Cortex of kidney (tissue), 1 donor: ENCODE measurements at places on chromosomes 5 and 9.

GRCh38 chr9:36881743-36882441 lies 152.2 kb downstream of the PAX5 start:
- no peak for DNase-seq

- no peak for DNase-seq
Measured at GRCh38 chr5:96822686-96823459, 15.1 kb upstream of the ERAP1 start.

GRCh38 chr9:121369595-121370265 lies at the start of gene STOM:
Gene STOM (minus strand): TSS chr9:121370250. CDS start chr9:121370187, 63 bp downstream.
- DNase-seq = peak; percentile 76

DNA sequence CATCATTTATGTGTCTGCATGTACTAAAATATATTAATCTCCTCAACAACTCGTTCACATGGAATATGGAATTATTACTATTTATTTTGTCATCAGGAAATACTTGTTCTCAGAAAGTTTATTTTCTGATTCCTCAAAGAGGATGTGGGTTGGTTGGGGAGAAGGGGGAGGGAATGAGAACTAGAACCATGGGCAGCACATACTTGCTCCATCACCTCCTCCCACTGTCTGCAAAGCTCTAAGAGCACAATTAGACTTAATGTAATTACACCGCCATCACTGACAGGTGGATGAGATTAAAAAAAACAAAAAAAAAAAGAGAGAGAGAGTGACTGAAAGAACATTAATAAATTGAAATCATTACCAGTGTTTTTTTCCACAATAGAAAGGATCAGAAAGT lies 98.2 kb downstream of the OXCT1 start:
- no peak for DNase-seq

- no peak for DNase-seq
Measured at GRCh38 chr5:35061211-35061770, 13.5 kb upstream of the AGXT2 start.

GRCh38 chr5:53965459-53965858 lies 344.9 kb downstream of the ARL15 start:
- DNase-seq = no peak

DNA sequence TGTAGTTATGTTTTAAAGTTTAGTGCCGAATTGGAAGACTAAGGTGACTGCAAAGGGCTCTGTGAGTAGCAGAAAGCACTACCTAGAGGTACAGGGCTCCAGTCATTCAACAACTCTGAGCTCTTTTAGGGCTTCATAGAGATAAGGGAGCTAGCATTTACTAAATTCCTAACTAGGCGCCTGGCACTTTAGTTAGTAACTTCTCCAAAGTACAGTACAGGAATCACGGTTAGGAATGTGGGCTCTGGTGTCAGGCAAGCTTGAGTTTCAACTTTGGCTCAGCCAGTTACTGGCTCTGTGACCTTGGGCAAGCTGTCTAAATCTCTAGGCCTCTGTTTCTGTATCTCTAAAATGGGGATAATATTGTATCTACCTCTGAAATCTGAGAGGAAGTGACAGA lies 115.3 kb downstream of the SLIT3 start:
- no peak for DNase-seq

GRCh38 chr9:98038958-98039357 lies 17.6 kb upstream of the NANS start:
- no peak for DNase-seq

DNA sequence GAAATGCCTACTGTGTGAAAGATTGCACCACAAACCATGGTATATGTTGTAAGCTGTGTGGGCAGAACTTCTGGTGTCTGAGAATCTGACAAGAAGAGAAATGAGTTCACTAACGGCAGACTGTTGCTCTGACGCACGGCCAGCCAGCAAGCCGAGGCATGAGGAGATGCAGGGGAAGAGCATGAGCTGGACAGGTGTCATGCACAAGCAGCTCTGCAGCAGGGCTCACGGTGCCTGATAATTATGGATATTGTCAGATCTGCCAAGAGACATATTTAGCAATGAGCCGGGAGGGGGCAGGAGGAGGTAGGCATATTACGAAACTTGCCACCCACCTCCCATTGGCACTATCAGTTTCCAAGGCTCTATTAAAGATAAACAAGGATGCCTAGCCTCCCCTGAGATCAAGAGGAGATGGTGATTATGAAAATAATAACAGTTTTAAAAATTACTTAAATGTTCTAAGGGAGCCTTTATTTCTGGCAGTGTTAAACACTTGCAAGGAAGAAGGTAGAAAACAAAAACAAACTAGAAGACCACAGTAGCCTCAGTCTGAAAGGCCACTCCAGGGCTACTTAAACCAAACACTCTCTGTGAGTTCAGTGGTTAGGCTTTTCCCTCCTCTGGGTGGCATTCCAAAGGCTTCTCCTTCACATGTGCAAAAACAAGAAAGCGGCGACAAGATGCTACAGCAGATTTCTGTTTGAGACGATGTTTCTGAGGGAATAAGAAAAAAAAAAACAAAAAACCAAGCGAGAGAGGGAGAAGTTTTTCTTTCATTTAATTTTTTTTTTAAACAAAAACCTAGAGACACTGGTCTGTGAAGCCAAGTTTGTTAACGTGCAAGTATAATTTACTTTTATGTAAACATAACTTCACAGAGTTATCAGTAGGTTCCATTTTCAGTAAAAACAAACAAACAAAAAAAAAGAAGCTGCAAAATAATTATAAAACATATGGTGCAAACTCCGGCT lies 339.5 kb downstream of the BNC2 start:
- no peak for DNase-seq

GRCh38 chr9:137030538-137031527 lies 1.1 kb downstream of the FUT7 start:
- no peak for DNase-seq

DNA sequence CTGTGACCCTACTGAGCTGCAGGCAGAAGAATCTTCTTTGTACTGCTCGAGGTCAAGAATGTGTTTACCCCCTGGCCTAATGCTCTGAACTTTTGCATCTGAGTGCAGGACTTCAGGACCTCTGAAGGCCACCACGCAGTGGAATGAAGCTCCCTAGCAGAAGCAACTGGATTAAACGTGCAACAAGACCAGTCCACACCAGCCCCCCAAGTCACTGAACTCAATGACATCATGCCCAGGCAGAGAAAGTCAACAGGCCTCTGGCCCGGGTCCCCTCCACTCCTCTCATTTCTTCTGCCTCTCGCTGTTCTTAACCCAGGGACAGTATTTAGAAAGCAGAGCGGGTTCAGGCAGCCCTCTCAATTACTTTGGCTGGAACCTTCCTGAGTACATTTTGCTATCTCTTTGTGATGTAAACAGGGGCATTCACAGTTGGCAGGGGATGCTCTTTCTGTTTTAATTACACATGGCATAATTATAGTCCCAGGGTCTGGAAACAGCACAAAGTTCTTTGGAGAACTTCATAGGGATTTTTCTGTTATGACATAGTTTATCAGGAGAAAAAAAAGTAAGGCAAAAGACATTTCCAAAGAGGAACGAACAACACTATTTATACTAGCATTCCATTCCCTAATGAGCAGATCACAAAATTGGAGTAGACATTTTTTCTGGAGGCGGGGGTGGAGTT lies 108.2 kb upstream of the SPATA31D4 start:
- no peak for DNase-seq

DNA sequence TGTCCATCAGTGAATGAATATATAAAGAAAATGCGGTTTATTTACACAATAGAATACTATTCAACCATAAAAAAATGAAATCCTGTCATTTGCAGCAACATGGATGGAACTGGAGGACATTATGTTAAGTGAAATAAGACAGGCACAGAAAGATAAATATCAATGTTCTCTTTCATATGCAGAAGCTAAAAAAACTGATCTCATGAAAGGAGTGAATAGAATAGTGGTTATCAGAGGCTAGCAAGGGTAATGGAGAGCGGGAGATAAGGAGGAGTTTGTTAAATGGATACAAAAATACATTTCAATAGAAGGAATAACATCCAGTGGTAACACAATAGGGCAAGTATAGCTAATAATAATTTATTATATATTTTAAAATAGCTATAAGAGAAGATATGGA lies 65.0 kb downstream of the AGTPBP1 start:
- DNase-seq = no peak

GRCh38 chr9:78958892-78959291 lies 612.9 kb upstream of the TLE4 start:
- no peak for DNase-seq

DNA sequence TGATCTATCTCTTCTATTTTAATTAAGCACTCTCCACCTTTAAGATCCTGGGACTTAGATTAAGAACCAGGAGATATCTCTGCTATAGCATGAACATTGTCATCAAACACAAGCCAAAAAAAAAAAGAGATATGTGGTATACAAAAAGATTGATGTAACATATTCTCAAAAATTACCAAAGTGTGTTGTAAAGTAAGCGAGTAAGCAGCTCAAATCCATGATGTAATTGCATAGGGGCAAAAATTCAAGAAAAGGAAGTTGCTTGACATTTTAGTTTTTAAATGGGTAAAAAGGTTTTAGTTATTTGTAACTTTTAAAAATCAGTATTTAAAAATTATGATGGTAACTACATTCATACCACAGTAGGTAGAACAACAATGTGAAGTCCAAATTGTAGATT lies 40.7 kb downstream of the CNTRL start:
- no peak for DNase-seq

- no peak for DNase-seq
Measured at GRCh38 chr5:61330341-61330844, 1.7 kb upstream of the ZSWIM6 start.

- no peak for DNase-seq
Measured at GRCh38 chr5:62521319-62521718, 57.3 kb upstream of the LRRC70 start.

GRCh38 chr9:87445646-87446045 lies 52.0 kb upstream of the DAPK1 start:
- DNase-seq = no peak

DNA sequence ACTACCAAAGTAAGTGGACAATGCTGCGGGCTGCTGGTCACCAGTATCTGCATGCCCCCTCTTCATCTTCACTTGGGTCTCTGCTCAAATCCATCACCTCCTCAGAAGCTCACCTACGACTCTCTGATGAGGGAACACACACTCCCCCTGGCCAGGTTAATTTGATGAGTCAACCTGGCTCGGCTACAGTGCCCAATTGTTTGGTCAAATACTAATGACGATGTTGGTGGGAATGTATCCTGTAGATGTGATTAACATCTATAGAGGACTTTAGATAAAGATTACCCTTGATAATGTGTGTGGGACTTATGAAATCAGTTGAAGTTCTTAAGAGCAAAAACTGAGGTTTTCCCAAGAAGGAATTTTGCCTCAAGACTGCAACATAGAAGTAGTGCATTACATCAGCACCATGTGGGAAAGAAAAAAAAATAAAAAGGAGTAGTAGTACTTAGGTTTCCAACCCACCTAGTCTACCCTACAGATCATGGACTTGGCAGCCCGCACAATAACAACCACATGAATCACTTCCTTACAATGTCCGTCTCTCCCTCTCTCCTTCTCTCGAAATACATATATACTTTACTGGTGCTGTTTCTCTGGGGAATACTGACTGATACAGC lies 467.3 kb downstream of the DNAH5 start:
- no peak for DNase-seq

- DNase-seq = no peak
Measured at GRCh38 chr5:126101901-126102300, 321.3 kb upstream of the GRAMD2B start.

GRCh38 chr5:158487664-158488063 lies 612.1 kb downstream of the EBF1 start:
- no peak for DNase-seq

DNA sequence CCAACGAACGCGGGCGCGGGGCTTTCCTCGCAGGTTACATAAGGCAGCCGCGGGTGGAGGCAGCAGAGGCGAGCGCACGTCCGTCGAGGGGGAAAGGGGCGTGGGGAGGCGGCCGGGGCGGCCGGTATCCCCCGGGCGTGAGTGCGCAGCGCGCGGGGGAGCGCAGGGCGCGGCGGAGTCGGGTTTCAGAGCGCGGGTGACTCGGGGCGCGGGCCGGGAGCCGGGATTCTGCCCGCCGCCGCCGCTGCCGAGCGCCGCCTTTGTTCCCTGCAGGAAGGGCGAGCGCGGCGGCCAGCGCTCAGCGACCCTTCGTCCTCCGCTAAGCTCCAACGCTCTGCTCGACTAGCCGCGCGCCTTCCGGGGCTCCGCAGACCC lies at the start of gene COL15A1:
Gene COL15A1 (plus strand): TSS at position 226 of the 375 bp plus-strand sequence. CDS start 155 bp downstream, outside the sequence.
- no peak for DNase-seq

DNA sequence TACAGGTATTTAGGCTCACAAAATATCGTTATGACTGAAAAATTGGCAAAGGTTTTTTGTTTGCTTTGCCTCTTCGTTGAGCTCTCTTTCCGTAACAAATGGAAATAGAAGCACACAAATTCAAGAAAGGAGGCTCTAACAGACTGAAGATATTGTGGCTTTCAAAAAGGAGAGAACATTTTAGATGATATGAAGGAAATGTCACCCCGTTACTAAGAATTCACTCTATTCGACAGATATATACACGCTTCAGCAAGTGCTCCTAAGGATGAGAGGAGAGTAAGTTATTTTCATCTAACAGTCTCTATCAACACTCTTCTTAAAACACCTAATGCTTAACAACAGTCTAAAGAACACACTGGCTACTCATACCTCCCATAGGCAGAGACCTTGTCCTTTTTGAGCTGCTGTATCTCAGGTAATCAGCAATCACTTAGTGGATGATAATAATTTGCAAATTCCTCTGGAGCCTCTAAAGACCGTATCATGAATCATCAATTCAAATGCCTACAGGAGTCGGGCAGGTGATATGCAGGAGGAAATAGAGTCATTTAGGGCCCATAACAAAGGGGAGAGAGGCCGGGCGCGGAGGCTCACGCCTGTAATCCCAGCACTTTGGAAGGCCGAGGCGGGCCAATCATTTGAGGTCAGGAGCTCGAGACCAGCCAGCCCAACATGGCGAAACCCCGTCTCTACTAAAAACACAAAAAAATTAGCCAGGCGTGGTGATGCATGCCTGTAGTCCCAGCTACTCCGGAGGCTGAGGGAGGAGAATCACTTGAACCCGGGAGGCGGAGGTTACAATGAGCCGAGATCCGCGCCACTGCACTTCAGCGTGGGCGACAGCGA lies 1.4 kb upstream of the HSDL2 start:
- no peak for DNase-seq

DNA sequence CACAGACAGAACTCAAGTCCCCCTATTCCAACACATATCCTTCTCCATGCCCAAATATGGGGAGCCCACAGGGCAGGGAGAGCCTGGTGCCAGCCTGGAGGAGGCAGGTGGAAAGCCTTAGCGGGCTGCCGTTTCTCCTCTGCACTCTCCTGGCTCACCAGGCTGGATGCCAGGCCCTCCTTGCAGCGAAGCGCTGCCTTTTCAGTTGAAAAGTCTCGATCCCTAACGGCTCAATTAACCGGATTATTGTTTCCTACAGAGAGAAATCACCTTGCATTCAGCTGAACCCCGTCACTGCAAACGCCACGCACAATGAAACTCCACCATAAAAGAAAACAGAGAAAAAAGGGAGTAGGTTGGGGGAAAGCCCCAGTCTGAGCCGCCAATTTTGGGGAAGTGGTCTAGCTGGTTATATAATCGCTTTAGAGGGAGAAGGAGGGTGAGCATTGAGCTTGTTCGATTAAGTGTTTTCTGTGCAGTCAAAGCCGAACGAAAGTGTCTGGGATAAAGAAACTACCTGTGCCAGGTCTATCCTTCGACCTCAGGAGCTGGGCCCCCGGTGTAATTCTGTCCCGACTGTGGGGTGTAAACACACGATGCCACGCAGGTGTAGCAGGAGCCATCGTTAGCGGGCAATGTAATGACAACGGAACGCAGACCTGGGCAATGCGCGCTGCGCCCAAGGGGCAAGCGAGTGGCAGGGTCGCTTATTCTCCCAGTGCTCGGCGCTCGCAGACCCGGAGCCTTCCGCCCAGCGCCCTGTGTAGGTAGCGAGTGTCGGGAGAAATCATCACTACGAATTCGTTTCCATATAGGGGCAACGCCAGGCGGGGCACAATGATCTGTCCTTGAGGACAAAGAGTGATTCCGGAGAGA lies 3.8 kb downstream of the BARHL1 start:
- DNase-seq = no peak

GRCh38 chr9:114799925-114800324 lies 5.9 kb downstream of the TNFSF15 start:
- no peak for DNase-seq
